CD14-positive monocyte (primary cell): ENCODE measurements at places on chromosomes 2 and 18. TPM values are rescaled to one million over a fixed set of nuclear protein-coding genes. Genes with fewer than 3 reads are reported as not detected.
A peak's percentile ranks its signal among the peaks of the same experiment; 100 is the strongest.

DNA sequence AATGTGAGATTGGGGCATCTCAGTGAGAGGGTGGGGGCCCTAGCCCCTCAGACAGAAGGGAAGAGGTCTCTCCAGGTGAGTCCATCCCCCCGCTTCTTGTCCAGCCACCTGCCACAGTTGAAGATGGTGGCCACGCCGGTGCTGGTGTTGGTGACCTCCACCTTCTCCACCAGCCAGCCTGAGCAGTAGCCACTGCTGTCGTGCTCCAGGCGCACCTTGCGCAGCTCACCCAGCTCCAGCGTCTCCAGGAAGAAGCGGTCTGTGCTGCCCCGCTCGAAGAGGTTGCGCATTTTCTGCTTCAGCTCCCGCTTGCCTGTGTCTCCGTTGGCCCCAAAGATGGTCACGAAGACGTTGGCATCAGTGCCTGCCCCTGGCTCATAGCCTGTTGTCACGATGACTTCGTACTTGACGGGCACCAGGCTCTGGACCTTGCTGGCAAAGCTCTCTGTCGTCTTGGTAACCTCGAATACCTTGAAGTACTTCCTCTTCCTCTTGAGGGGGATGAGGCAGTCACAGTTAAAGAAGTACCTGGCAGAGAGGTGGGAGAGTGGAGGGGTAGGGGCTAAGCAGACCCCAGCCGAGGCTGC lies 179.5 kb downstream of the LOXHD1 start:
- DNase-seq = no peak

DNA sequence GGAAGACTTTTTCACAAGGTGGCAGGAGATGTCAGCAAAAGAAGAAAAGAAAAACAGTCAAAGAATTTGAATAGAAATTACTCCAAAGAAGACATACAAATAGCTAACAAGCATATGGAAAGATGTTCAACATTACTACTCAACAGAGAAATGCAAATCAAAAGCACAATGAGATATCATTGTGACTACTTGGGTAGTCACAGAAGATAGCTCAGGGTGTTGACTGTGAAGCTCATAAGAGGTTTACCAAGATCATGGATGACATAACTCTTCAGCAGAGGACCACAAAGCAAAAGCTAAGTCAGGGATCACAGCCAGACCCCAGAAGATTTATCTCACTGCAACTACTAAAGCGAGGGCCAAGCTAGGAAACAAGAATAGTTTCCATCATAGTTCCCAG lies 53.0 kb upstream of the TANK start:
- DNase-seq = no peak

DNA sequence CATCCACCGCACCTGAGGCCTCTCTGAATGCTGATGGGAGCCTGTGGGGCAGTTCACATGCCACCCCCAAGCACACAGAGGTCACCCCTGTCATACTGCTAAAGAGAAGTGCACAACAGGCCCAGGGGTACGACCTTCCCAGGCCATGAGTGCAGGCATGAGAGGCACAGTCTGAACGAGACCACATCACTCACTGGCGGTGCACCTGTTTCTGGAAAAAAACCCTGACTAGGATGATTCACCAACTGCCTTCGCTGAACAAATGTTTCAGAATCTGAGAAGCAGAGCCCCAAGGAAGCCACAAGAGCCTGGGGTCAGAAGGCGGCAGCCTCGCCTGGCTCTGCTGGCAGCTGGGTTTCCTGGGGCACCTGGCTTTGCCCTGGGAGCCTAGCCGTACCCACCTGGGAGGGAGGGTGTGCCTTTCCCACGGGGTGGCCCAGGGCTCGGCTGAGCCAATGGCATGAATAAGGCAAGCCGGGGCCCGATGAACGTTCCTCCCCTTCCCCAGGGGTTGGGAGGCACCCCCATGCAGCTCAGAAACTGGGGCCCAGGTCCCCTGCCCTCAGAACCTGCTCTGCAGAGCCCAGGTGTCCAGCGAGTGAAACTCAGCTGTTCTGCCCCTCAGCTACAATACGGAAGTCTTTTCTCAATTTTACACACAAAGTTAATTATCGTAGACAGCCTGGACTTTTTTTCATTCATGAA lies 73.8 kb downstream of the HDAC4 start:
- DNase-seq = no peak

DNA sequence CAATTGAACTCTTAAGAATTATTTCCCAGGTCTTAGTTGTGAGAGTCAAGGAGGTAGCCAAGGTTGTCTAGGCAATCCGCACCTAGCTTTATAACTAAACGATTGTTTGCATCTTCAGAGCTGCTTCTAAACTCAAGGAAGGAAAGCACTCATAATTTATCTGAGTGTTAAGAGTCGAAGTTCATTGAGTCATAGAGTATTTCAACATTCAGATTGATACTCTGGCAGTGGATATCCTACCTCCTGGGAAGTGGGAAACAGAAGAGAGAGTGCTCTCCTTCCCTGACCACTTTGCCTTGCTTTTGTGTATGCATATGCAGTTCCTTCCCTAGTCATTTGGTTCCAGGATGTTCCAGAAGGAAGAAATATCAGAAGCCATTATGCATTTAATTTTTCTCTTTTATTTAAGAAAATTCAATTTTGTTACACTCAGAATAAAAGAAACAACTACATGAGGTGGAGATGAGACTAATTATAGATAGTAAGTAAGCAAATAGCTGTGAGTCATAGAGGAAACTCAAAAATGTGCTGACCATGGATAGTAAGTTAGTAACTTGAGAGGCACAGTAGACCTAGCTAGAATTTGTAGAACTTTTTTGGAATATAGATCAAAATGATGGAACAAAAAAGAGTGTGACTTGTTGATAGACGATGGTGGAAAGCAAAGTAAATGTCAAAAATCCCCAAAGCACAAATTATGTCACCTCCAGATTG lies 35.4 kb upstream of the FSHR start:
- DNase-seq = no peak

- peak; percentile 56 for DNase-seq
These were observed at the start of gene SPDYA for GRCh38 chr2:28810384-28811285. TSS of gene SPDYA (plus strand) at chr2:28810834. CDS start at chr2:28816015, 5,181 bp downstream.

DNA sequence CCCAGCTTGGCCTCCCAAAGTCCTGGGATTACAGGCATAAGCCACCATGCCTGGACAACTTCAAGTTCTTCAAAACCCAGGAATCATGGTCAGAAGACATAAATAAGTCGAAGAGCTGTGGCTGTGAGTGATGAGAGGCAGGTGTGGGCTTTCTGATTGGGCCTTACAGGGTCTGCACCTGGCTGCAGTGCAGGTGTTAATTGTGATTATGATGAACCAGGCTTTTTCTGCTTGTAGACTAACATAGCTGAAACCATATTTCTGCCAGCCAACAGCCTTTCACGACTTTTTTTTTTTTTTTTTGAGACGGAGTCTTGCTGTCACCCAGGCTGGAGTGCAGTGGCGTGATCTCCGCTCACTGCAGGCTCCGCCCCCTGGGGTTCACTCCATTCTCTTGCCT lies 14.9 kb upstream of the DTNB start:
- no peak for DNase-seq

DNA sequence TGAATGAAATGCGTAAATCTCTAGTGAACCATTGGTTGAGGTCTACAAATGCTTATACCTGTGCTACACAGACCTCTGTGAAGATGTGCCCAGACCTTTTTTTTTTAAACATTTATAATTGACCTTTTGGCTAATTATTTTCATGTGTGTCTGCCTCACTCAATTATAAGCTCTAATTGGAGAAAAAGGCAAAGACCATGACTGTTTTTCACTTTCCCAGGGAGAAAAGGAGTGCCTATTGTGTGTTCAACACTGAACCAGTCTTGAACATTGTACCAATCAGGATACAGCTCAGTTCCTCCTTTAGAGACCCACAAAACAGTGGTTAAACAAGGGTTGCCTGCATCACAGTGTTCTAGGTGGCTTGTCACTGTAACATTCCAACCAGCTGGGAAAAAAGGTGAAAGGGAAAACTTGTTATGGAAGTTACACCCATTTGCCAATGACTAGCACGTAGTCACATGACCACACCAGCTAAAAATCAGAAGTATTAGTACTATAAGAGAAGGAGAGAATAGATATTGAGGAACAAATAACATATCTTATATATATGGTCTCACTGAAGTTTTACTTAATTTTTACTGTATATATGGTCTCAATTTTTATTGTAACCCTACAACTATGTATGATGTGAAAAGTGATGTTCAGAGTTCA lies 13.4 kb downstream of the TANK start:
- DNase-seq = no peak

GRCh38 chr18:36200354-36200771 lies 13.1 kb downstream of the MOCOS start:
- no peak for DNase-seq

DNA sequence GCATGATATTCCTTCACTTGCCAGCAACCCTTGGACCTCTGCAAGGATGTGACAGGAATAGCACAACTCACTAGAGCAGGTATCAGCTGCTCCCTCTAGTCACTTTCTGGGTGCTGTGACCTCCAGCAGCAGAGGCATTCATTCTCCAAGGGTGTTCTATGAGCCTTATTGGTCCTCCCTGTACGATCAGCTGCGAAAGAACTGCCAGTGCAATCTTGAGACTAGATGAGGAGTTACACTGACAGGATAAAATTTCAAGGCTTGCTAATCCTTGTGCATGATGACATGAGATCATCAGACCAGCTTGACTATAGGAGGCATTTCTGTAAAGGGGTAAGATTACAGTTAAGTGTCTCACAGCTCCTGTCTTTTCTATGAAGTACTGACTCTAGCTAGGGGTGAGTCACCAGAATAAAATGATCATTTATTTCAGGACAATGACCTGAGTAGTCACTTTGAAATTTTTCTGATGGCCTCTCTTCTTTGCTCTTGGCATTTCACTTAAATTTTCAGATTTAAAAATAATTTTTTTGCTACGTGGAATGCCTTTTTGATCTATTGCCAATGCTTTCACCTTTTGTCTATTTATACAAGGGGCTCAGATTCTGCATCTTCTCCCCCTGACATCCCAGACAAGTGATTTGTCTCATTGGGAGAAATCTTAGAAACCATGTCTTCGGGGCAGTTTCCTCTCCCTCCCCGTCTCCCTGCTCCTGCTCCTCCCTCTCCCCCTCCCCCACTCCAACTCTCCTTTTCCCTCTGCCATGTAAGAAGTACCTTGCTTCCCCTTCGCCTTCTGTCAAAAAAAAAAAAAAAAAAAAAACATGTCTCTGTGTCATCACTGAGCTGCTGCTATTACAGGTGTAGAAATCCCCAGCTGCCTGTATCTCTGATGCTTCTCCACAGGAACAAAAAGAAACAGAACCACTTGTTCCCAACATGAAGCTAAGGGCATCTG lies 49.2 kb upstream of the FRZB start:
- no peak for DNase-seq

GRCh38 chr2:39470580-39470979 lies 33.5 kb upstream of the MAP4K3 start:
- no peak for DNase-seq

- no peak for DNase-seq
These were observed 284.6 kb downstream of the MYT1L start for GRCh38 chr2:2046497-2046896.

DNA sequence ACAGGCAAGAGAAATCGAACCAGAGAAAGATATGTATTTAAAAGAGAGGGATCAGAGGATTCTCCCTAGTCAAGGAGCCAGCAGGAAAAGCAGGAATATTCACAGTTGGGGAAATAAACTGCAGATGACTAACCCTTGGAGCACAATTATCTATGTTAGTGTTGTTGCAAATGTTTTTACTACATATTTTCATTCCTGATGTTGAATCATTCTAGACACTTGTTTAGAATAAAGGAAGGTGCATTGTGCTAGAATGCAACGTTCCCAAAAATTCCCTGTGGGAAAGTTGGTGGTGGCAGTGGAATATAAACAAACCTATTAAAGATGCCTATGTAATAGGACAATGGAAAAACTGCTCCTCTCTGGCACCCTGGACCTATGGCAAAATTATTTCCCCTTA lies 63.3 kb downstream of the DTNA start:
- DNase-seq = no peak

- DNase-seq = no peak
These were observed 97.3 kb upstream of the CREB1 start for GRCh38 chr2:207432453-207432852.

DNA sequence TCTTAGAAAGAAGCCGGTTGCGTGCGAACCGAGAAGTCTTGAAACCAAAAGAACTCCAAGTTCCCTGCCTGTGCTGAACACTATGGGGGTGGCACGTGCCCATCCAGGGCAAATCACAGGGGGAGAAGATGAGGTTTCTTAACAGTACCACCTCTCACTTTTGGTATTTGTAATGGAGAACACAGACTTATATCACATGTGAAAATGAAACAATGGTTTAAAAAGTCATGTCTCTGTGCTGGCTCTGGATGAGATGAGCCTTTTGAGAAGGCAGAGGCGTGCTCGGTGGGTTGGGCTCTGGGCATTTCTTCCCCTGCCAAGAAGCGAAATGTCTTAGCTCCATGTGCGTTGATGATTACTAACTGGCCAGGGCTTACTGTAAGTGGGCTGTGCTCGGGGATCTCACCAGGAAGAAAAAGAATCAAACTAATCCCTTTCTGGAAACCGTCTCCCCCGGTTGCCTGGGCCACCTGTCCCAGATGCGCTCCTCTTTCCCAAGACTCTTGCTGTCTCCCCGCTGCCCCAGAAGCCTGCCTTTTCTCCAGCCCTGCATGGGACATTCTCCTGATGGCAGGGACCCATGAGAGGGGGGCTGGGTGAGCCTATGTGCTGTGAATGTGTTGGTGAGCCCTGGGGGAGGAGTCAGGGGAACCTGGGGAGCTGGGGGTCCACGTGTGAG lies 252.9 kb downstream of the PRKCE start:
- no peak for DNase-seq

GRCh38 chr2:225415792-225416191 lies 16.3 kb downstream of the NYAP2 start:
- DNase-seq = no peak

- DNase-seq = no peak
These were observed 2.7 kb downstream of the CHPF start for GRCh38 chr2:219540784-219541504.

- no peak for DNase-seq
These were observed 243.6 kb downstream of the PID1 start for GRCh38 chr2:229027353-229028105.

GRCh38 chr2:236642584-236643291 lies 73.1 kb downstream of the ACKR3 start:
- no peak for DNase-seq

Gene SPP2
- not detected for polyA plus RNA-seq

Gene MRO
- not detected for polyA plus RNA-seq

Gene ABCG8
- polyA plus RNA-seq = not detected in 2 replicates

Gene ANKMY1
- polyA plus RNA-seq = 22.9 and 25.7 TPM in 2 replicates

Gene LBH
- polyA plus RNA-seq = 0.42 TPM

Gene QPCT
- 36.0 and 54.7 TPM in 2 replicates for polyA plus RNA-seq

Gene CXCR4
- 391 TPM for polyA plus RNA-seq

Gene GKN2
- polyA plus RNA-seq = not detected in 2 replicates

Gene PLGLB2
- polyA plus RNA-seq = not detected

Gene COMMD1
- polyA plus RNA-seq = 82.1 TPM

Gene ARHGEF33
- 0.03 and 0.33 TPM in 2 replicates for polyA plus RNA-seq

Gene BOLL
- not detected for polyA plus RNA-seq

Gene HOXD13
- polyA plus RNA-seq = not detected

Gene TRIM43
- polyA plus RNA-seq = not detected in 2 replicates

Gene MRPL19
- 3.5 and 4.5 TPM in 2 replicates for polyA plus RNA-seq

Gene LONRF2
- polyA plus RNA-seq = not detected

Gene FHOD3
- polyA plus RNA-seq = 0.04 TPM in 1 of 2 replicates, not detected in the other
